Stimulated activated CD4-positive, alpha-beta T cell treated with anti-CD3 and anti-CD28 coated beads, Interleukin-1b, Interleukin-23, amount 100 ng/mL, for 24 hours (primary cell): ENCODE measurements at places on chromosomes 2 and 18.

- DNase-seq: no peak
Observed at GRCh38 chr2:166560022-166560421, 66.0 kb upstream of the SCN7A start.

- DNase-seq: no peak
Observed at GRCh38 chr2:58638256-58638805, 397.2 kb upstream of the FANCL start.

GRCh38 chr2:128375454-128375853, 56.8 kb upstream of the HS6ST1 start:
- no peak for DNase-seq

- no peak for DNase-seq
Observed at GRCh38 chr2:6955511-6956136, 38.4 kb downstream of the RNF144A start.

DNA sequence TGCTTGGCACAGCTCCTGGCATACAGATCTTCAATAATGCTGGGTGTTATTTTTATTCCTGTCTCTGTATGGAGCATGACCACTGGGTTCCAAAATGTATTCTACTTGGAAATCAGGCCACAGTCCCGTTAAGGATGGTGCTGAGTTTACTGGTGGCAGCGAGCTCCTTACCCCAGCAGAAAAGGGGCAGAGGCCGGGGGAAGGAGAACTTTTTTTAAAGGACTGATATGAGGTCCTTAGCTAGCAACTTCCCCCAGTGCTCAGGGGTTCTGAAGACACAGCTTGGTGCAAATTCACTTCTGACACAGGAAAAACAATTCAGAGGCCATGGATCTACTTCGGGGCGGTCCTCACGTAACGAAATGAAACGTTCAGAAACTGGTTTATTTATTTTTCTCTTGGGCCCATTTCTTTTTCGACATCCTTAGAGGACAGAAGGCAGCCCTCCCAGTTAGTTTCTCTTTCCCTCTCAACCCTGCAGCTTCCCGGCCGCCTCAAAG, 872 bp downstream of the RDH14 start:
- no peak for DNase-seq

DNA sequence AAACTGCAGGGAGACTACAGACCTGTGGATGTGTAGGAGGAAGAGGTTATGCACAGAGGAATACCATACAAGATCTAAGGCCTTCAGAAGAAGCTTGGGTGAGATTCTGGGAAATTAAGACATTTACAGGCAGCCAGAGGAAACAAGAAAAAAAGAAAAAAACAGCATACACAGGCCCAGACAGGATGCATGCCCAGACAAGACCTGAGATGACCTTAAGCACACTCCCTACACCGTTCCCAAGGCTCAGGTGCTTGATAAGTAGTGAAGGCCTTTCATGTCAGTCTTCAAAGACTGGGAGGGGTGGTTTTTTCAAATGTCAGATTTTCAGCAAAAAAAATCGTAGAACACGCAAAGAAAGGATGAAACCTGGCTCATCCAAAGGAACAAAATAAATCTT, 83.0 kb downstream of the CCDC138 start:
- DNase-seq: no peak

DNA sequence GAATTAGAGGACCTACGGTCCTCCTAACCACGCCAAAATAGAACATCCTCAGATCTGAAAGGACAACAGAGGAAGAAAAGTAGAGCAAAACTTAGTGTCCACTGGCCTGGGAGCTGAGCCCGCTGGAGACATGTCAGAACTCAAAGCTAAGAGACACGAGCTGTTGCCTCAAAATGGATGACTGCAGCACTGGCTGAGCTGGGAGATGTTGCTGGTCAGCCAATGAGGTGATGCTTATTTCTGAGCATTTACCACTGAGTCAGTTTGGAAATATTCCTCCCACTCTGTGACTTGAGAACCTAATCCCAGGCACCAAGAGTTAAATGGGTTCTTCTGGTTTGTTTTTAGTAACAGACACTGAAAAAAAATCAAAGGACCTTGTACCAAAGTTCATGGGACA, 32.6 kb downstream of the FBXO15 start:
- no peak for DNase-seq

DNA sequence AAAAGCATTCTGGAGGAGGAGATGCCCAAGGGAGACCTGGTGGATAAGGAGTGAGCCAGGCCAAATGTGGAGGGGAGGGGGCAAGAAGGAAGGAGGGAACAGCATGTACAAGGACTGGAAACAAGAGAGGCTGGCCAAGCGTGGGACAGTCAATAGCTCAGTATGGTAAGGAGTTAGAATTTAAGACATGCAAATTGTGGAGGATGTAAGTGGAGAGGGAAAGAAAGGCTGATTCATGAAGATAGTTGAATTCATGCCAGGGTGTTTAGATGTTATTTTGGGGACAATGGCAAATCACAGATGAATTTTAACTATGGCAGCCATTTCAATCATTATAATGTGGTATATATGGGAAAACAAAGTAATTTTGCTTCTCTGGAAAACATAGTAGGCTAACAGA, 462.3 kb downstream of the MEIS1 start:
- no peak for DNase-seq

DNA sequence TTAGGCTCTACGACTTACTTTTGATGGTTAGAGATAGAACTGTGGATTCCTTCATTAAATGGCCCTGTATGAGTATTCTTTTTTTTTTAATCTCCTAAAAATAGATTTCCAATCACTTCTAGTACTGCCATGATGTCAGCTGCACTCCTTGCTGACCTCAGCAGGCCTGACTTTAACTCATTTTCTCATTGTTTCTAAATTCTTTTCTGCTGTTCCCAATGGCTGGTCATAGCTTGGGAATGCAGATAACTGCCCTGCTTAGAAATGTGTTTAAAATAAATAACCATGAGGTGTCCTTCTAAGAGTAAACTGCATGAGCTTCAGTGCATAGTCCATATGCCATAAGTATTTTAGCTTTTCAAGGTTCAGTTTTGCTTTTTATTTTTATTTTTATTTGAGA, 15.7 kb downstream of the CCDC85A start:
- DNase-seq: no peak

DNA sequence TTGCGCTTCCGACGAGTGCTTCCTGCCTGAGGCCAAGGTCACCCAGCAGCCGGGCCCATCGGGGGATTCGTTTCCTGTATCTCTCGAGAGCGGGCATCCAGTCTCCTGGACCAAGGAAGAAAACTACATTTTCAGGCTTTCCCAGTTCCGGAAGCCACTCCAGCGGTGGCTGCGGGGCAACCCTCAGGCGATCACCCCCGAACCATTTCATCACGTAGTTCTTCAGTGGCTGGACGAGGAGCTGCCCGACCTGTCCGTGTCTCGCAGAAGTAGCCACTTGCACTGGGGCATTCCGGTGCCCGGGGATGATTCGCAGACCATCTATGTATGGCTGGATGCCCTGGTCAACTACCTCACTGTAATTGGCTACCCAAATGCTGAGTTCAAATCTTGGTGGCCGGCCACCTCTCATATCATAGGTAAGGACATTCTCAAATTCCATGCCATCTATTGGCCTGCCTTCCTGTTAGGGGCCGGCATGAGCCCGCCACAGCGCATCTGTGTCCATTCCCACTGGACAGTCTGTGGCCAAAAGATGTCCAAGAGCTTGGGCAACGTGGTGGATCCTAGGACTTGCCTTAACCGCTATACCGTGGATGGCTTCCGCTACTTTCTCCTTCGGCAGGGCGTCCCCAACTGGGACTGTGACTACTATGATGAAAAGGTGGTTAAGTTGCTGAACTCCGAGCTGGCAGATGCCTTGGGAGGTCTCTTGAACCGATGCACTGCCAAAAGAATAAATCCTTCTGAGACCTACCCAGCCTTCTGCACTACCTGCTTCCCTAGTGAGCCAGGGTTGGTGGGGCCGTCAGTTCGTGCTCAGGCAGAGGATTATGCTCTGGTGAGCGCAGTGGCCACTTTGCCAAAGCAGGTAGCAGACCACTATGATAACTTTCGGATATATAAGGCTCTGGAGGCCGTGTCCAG, 1.0 kb downstream of the MARS2 start:
- DNase-seq: no peak

DNA sequence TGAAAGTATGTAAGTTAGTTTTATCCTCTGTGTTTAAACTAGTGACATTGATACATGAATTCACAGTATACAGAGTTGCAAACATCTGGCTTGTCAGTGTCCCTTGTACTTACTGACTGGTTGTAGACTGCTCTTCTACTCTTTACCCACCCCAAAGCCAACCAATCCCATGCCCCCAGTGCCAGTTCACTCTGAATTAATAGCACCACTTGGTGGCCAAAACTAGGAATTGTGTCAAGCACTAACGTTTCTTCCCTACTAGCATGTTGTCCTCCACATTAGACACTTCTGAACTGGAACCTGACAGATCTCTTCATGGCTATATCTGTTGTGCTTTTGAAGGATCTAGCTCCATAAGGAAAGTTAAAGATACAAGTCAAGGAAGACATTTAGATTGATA, 27.2 kb upstream of the OTX1 start:
- DNase-seq: no peak

- no peak for DNase-seq
Observed at GRCh38 chr2:187991389-187991788, 300.3 kb upstream of the GULP1 start.
